Fibroblast of villous mesenchyme (primary cell): ENCODE measurements at places on chromosomes 6 and 20.

DNA sequence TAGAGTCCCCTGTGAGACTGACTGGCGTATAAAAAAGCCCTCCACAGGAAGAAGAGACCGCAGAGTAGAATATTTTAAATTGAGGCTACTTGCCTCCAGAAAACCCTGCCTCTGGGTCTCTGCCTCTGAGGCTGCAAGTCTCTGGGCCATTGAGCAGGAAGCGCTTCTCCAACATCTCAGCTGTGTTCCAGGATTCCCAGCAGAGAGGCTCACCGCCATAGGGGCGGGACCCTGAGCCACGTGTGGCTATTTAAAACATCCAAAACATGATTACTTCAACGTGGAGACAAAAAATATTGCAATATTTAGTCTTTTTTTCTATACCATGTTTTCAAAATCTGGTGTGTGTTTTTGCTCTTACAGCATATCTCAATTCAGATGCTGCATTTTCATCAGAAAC lies 59.4 kb downstream of the GNAS-AS1 start:
- no peak for DNase-seq

GRCh38 chr20:2658414-2659354 lies 5.3 kb downstream of the IDH3B start:
- no peak for DNase-seq

DNA sequence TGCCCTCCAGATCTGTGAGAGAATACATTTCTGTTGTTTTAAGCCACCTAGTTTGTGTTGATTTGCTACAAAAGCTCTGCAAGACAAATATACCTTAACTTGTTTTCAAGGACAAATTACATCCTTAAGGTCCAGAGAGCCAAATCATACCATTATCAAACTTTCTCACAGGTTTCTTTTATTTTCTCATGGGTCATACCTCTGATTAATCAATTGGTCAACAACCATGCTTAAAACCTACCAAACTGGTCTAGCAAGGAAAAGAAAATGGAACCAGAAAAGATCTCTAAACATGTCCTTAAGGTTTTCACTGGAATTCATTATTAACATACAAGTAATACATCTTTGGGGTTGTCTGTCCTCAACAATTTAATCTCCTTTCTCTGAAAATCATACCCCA lies 535.0 kb downstream of the CD83 start:
- DNase-seq, result no peak

DNA sequence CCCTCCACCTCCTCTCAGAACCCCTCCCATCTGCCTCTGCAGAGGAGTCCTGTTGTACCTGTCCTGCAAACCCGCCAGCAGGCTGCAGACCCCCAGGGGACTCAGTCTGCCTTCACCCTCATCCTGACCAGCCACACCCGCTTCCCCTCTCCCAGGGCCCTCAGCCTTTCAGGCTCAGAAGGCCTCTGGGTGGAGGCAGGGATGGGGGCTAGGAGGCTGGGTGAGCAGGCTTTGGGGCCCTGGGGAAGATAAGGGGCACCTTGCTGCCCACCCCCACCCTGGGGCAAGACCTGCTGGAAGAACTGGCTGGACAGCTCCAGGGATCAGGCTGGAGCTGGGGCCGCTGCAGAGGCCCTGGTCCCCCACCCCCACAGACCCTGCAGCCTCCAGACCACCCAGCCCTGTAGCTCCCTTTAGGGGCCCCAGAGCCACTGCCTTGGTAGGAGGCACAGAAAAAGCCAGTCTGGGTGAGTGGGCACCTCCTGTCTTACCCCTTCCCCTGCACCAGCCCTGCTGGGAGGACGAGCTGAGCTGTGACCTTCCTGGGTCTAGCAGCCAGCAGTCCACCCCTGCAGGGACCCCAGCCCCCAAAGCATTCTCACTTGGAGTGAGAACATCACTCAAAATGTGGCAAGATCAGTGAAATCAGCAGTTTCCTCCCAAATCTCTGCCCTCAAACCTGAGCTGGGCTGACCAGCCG lies 5.2 kb downstream of the TEAD3 start:
- DNase-seq, result no peak

DNA sequence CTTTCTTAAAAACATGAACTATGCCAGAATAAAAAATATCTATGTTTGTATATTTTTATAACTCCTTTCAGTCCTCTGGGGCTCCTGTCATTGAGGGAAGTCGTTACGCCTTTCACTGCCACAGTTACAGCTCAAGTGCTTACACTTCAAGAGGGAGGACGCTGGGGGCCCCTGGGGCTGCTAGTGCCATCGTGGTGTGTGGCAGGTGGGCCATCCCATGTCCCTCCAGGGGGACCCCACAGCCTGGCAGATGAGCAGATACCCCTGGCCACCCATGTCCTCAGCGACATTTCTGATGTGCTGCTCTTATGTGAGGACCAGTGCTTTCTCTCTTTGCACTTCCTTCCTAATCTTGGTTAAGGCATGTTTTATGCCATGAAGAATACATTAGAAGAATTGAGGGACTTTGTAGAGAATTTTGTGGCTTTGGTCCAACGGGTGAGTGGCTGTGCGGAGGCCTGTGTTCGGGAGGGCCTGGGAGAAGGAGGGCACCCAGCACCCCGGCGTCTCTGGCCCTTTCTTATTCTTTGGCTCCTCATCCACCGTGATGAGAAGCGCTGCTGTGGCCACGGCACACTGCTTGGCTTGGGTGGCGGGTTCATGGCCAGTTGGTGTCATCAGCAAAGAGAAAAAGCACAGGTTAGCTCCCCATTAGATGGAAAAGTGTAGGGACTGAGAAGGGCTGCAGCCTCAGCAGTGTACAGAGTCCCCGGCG lies 38.3 kb upstream of the SYNJ2 start:
- DNase-seq, result no peak

DNA sequence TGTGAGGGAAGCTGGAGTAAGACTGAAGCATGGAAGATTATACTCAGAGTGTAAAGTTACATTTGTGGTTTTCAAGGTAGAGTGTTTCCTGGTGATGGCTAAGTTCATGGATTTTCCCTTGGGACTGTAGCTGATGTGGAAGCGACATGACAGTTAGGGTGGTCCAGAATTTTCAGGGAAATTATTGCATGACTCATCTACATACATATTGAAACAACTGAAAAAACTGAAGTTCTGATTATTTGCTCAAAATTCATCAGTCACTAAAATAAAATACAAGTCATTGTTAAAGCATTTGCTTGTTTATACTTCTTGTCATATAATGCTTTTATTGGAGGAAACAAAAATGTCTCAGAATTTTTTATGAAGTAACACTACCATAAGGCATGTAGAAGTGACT lies 700.0 kb downstream of the RFPL4B start:
- DNase-seq, result no peak

DNA sequence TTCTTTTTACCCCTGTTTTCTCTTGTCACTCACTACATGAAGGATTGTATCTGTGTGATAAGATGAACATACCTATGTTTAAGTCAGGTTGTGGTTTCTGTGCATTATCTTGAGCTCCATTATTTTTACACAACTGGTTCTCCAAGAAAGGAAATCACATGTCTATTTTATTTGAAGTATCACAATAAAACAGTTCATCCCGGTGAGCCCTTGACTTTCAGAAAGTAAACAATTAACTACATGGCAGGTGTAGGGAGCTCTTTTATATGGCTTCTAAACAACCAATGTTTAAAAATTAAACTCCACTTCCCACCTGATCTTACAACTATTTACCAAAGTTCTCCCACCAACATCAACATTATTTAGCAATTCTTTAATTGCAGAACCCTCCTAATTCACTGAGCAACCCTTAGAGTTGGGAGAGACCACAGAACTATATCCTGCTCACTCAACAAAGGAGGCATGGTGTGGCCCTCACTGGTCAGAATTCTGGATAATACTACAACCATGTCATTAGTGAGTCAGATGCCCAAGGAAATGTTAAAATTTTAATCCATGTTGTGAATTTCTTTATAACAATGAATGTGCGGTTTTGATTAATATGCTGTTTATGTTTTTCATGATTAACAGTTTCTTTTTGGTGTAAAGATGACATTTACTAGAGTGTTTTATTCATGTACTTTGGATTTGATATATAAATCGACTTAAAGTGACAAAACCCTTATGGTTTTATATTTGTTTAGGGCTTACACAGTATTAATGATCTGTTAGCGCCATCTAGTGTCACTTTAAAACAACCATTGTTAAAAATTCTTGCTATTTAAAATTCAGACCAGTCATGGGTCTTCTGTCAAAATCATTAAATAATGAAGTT lies 50.0 kb upstream of the SCGN start:
- peak; percentile 66 for DNase-seq

DNA sequence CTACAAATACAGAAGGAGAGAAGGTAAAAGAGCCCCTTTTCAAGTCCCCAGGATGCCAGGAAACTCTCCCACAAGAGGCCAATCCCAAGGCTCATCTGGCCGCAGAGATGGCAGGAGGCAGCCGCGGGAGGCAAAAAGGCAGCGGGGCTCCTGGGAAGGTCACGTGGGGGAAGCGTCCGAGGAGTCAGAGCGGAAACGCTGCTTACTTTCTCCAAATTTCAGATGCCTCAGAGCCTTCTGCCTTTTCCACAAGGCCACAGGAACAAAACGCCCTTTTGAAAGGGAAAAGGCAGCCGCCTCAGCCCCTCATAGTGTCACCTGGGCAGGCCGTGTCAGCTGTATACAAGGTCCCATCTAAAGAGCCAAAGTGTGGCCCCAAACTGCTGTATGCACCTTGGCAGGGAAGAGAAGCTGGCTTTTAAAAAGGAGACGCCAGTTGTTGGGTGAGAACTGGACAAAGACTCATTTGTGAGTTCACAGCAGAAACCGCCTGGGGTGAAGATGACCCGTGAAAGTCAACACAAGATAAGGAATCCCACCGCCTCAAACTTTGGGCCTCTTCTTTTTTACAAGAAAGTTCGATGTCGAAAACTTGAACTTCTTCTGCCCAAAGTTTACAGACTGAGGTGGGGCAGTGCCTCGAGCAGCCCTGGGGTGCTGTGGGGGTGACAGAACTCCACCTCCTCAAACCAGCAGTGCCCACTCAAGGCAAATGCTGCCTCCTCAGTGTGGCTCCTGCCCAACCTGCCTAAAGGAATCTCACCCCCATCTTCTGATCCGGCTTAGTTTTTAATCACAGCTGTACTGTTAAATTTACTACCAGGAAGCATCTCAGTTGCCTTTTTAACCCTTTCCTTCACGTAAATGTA lies 45.4 kb downstream of the EZR start:
- DNase-seq, result no peak

GRCh38 chr6:33566182-33567084 lies 13.6 kb downstream of the BAK1 start:
- peak; percentile 51 for DNase-seq

- no peak for DNase-seq
These were observed 272.1 kb downstream of the LRFN2 start for GRCh38 chr6:40315060-40315459.

DNA sequence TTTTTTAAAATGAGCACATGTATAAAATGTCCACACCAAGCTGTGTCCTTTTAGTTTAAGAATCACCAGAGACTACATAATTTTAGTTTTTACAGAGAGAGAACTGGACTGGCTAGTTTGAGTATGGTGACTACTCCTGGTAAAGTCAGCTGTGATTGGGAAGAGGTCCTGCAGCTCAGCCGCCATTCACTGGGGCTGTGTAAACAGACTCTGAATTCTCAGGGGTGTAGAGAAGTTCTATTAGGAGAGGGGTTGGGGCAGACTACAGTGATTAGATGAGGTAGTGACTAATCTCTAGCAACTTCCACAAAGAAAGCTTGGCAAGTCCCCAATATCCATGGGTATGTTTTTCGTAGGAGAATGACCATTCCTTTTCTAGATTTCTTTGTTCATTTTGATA lies 341.2 kb upstream of the MAP3K7 start:
- DNase-seq, result no peak

GRCh38 chr6:73064266-73064665 lies 161.0 kb downstream of the KHDC1L start:
- DNase-seq, result no peak

- peak; percentile 6 for DNase-seq
These were observed 109.0 kb downstream of the HMGCLL1 start for GRCh38 chr6:55469951-55470366.

DNA sequence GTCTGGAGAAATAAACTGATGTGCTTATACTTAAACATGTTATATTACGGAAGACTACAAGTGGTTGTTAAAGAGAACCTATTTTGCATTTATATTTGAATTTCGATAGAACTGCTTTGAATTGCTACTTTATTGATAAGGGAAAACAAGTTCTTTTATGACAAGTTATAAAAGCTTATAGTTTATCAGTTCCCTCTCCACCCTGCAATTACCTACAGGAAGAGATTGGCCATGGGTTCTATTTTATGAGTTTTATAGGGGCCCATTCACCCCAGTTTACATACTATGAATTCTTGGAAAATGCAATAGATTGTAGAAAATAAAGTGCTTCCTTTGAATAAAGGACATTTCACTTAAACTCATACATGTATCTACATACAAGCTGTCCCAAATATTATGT lies 144.4 kb downstream of the AHI1 start:
- no peak for DNase-seq

- no peak for DNase-seq
These were observed 8.1 kb upstream of the RRBP1 start for GRCh38 chr20:17690144-17690543.

DNA sequence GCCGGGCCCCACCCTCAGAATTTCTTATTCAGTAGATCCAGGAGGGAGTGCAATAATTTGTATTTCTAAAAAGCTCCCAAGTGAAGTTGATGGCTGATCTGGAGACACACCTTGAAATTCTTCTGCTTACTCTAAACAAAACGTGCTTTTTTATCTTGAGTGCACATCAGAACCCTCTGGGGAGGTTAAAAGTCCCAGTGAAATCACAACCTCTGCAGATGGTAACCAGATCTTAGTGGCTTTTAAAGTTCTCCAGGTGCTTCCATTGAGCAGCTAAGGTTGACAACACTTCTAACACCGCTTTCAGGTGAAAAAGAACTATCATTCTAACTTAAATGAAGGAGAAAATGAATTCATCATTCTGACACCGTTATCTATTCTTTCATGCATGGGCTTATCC lies 45.6 kb upstream of the ESR1 start:
- DNase-seq, result no peak

DNA sequence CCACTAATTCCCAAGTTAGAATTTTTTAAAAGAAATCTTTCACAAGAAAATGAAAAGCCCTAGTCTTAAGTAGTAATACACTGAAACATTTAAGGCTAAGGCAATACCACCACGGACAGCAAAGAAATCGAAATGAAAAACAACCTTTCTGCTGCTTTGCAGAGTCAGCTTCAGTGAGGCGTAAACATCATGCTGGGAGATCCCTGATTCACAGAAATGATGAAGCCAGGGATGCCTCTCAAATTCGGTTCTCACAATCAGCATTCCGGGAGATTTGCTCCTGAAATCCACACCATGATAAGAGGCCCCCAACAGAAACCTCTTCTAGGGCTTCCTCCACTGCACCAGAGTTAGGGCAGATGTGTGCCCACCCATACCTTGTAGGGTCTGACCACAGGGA lies 18.6 kb downstream of the RRBP1 start:
- peak; percentile 45 for DNase-seq

GRCh38 chr20:836190-836589 lies 2.7 kb downstream of the FAM110A start:
- DNase-seq, result no peak

GRCh38 chr20:8647961-8648441 lies 420.9 kb upstream of the PLCB4 start:
- peak; percentile 83 for DNase-seq

DNA sequence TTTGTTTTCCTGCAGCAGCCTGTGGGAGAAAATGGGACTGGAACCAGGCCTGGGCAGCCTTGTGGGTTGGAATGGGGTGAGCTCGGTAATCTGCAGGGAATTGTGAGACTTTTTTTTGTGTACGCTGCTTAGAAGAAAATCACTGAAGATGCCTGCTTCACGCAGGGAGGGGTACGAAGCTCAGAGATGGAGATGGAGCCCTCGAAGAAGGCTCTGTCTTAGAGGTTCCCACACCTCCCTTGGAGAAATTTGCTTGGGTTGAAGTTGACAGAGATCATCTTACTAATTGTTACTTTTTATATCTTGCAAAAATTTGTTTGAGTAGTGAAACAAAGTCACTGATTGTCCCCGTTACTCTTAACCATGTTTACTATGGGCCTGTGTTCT lies 894 bp downstream of the PYGB start:
- no peak for DNase-seq
